ENCODE measurements at places on chromosomes 4 and X. TPM values are rescaled to one million over a fixed set of nuclear protein-coding genes. Genes with fewer than 3 reads are reported as not detected.

The RAP2C gene
- 20.0 TPM for total RNA-seq

The GSX2 gene
- not detected for total RNA-seq

The DRP2 gene
- total RNA-seq: not detected

The NIPAL1 gene
- 0.91 TPM for total RNA-seq

The NXF2 gene
- total RNA-seq: not detected

The EPHA5 gene
- total RNA-seq: not detected

GRCh38 chr4:25926462-25926861, 12.4 kb downstream of the SMIM20 start:
- no peak for DNase-seq
- no peak overlapping the region for H3K4me3 ChIP-seq
- H3K27ac ChIP-seq: no peak overlapping the region

- H3K27ac ChIP-seq: no peak overlapping the region
- no peaks in the 10 kb centered on the region for H3K27me3 ChIP-seq
- no peaks in the 10 kb centered on the region for H3K36me3 ChIP-seq
- DNase-seq: no peak
- no peaks in the 10 kb centered on the region for H3K4me1 ChIP-seq
These were observed 745.9 kb downstream of the RPA4 start for GRCh38 chrX:97629597-97629985.

DNA sequence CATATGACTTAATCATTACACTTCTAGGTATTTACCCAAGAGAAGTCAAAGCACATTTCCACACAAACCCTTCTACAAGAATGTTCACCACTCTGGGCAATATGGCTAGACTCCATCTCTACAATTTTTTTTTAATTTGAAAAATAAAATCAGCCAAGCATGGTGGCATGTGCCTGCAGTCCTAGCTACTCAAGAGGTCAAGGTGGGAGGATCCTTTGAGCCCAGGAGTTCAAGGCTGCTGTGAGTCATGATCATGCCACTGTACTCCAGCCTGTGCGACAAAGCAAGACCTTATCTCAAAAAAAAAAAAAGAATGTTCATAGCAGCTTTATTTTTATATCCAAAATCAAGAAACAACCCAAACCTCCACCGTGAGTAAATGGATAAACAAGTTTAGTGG, 70.3 kb upstream of the MBNL3 start:
- no peaks in the 10 kb centered on the region for H3K27me3 ChIP-seq
- H3K4me3 ChIP-seq: no peak overlapping the region
- H3K27ac ChIP-seq: no peak overlapping the region
- no peaks in the 10 kb centered on the region for H3K36me3 ChIP-seq
- no peaks in the 10 kb centered on the region for H3K4me1 ChIP-seq
- no peak for DNase-seq

- DNase-seq: no peak
- peaks cover 35% of the 10 kb centered on the region for H3K4me1 ChIP-seq
- H3K36me3 ChIP-seq: no peaks in the 10 kb centered on the region
- no peak overlapping the region for H3K27ac ChIP-seq
- no peaks in the 10 kb centered on the region for H3K27me3 ChIP-seq
These were observed 10.5 kb downstream of the ACSL1 start for GRCh38 chr4:184815046-184815877.

DNA sequence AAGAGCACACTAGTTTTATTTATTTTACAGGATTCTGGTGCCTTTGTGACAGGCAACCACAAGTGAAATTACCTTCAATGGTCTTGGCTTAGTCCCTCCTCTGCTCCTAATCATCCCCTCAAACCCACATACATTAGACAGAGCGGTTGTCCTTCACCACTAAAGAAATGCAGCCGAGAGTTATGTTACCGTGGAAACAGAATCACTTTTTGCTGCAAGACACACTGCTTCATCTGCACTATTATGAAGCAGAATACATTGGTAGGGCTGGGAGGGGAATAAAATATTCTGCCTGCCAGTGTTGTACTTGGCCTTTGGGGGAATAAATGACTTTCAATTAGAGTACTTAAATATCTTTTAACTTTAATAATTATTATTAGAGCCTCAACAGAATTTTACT, 75.2 kb downstream of the ARHGEF38 start:
- H3K27ac ChIP-seq: no peak overlapping the region
- H3K4me3 ChIP-seq: no peak overlapping the region
- H3K4me1 ChIP-seq: no peaks in the 10 kb centered on the region
- H3K27me3 ChIP-seq: no peaks in the 10 kb centered on the region

DNA sequence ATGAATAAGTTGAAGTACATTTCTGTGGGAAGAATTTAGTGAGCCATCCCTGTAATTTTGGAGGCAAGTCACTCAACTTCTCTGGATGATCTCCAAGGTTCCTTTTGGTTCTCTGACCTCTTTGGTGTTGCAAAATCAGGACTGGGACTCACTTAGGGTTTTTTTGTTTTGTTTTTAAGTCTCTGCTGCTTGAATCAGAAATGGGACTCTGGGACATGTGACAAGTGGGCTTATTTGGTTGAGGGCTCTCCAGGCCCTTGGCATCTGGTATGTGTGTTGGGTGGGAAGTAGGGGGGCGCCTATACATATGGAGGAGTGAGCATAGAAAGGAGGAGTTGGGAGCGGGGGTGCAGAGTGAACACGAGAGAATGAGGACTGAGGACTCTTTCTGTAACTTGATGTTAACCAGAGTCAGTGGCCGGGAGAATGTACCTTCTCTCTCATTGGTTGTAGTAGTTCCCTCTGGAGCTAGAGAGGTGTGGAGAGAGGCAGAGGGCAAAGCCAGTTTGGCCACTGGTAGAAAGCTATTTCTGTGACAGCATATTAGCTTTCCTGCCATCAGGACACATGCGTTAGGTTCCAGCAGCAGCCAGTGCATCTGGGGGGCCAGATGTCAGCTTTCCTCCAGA, 1.9 kb downstream of the ARHGAP10 start:
- H3K27ac ChIP-seq: no peak overlapping the region
- peaks cover 60% of the 10 kb centered on the region for H3K4me1 ChIP-seq
- H3K36me3 ChIP-seq: peaks cover 6% of the 10 kb centered on the region
- peak overlapping the region; percentile 91 for H3K4me3 ChIP-seq
- DNase-seq: no peak

- no peak overlapping the region for H3K4me3 ChIP-seq
- H3K4me1 ChIP-seq: no peaks in the 10 kb centered on the region
- H3K27ac ChIP-seq: no peak overlapping the region
- H3K27me3 ChIP-seq: no peaks in the 10 kb centered on the region
- peaks cover 11% of the 10 kb centered on the region for H3K36me3 ChIP-seq
These were observed 49.3 kb downstream of the MRPL1 start for GRCh38 chr4:77911842-77912450.

DNA sequence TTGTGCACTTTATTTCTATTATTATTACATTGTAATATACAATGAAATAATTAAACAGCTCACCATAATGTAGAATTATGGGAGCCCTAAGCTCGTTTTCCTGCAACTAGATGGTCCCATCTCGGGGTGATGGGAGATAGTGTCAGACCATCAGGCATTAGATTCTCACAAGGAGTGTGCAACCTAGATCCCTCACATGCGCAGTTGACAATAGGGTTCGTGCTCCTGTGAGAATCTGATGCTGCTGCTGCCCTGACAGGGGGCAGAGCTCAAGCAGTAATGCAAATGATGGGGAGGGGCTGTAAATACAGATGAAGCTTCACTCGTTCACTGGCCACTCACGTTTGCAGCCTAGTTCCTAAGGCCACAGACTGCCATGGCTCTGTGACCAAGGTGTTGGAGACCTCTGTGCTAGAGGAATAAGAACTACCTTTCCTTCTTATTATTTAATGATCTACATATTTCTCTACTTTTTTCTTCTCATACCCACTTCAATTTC, 492.9 kb upstream of the INTU start:
- H3K36me3 ChIP-seq: no peaks in the 10 kb centered on the region
- DNase-seq: no peak
- no peaks in the 10 kb centered on the region for H3K27me3 ChIP-seq
- H3K27ac ChIP-seq: no peak overlapping the region

DNA sequence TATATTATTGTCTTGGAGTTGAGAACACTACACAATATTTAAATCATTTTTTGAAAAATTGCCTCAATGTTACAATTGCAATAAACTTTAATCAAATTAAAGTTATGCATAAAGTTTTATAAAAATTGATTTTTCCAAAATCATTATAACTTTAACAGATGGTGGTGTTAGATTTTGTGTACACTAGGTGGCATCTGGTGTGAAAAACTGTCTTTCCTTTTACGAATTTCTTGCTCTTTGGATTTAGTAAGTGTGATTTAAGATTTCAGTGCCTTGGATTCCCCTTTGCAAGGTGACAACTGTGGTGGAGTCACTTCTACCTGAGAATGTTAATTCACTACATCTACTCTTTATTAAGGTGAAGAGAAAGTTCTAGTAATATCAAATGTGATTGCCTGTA, 91.6 kb downstream of the AREG start:
- no peaks in the 10 kb centered on the region for H3K27me3 ChIP-seq
- no peaks in the 10 kb centered on the region for H3K4me1 ChIP-seq
- no peaks in the 10 kb centered on the region for H3K36me3 ChIP-seq
- H3K4me3 ChIP-seq: no peak overlapping the region

DNA sequence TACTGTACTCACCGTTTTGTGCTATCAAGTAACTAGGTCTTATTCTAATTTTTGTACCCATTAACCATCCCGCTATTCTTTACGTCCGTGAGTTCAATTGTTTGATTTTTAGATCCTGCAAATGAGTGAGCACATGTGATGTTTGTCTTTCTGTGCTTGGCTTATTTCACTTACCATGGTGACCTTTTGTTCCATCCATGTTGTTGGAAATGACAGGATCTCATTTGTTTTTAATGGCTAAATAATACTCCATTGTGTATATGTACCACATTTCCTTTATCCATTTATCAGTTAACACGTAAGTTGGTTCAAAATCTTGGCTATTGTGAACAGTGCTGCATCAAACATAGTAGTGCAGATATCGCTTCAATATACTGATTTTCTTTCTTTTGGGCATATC, 48.3 kb downstream of the USP9X start:
- no peak overlapping the region for H3K4me3 ChIP-seq
- H3K27ac ChIP-seq: no peak overlapping the region
- no peak for DNase-seq
- no peaks in the 10 kb centered on the region for H3K4me1 ChIP-seq

DNA sequence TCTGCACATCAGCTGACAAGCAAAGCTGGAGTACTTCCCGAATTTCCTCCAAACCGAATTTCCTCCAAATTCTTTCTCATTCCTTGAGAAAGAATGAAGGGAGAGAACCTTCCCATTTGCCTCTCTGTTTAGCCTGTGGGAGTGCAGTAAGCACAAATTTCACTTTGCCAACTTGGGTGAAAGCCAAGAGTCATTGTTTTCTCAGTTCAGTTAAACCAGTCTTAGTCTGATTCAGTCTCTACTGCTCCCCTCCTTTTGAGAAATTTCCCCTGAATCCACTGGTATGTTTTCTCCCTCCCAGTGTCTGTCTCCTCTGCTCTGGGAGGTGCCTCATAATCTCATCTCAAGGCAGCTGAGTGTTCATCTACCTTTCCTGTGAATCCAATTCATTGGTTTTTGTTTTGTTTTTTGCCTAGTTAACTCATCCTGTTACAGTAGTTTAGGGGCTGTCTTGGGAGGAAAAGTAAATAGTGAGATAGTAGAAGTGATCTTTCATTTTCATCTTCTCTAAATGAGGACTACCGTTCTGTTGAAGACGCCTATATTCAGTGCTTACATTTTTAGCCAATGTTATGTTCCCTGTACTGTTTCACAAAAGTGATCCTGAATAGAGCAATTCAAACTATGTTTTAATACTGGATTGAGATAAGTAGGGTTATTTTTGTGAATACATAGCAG, 49.0 kb downstream of the SYTL5 start:
- H3K36me3 ChIP-seq: no peaks in the 10 kb centered on the region
- no peaks in the 10 kb centered on the region for H3K27me3 ChIP-seq
- H3K4me3 ChIP-seq: no peak overlapping the region
- peak overlapping the region; percentile 43 for H3K27ac ChIP-seq
- peaks cover 38% of the 10 kb centered on the region for H3K4me1 ChIP-seq
- no peak for DNase-seq

DNA sequence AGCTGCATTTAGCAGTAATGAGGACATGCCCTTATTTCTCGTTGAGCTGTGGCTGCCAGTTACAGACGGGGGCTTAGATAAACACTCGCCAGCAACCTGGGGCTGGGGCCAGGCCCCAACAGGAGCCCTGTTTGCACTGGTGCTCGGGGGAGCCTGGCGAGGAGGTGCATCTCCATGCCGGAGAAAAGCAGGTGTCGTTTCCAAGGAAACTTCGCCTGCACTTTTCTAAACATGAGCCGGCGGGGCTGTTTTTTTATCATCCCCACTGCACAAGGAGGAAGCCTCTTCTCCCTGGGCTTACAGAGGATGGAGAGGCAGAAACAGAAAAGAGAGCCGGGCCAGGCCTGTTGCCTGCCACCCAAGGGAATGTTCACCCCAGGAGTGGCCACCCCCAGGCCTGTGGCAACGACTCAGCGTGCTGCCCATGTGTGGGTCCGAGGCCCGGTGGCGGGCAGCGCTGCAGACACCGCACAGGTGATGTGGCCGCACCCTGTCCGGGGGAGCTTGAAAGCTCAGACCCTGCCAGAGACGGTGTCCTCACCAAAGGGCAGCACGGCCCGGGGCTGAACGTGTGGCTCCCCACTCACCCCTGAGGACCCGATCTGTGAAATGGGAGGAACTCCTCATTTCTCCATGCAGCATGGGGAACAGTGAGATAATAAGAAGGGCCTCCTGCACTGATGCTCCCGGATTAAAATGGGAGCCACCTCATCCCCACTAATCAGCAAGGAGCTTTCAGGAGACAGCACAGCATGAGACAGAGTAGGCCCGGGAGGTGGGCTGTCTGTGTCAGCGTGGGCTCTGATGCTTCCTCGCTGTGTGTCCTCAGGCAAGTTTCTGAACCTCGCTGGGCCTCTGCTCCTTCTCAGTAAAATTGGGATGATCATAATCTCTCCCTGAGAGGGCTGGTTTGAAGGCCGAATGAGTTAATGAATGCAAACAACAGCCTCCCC, 33.8 kb upstream of the ADRA2C start:
- H3K36me3 ChIP-seq: no peaks in the 10 kb centered on the region
- no peak overlapping the region for H3K27ac ChIP-seq
- no peak overlapping the region for H3K4me3 ChIP-seq
- DNase-seq: no peak
- H3K4me1 ChIP-seq: no peaks in the 10 kb centered on the region

- H3K36me3 ChIP-seq: no peaks in the 10 kb centered on the region
- H3K4me1 ChIP-seq: peaks cover 9% of the 10 kb centered on the region
- H3K27me3 ChIP-seq: no peaks in the 10 kb centered on the region
These were observed 97.7 kb upstream of the PTPN13 start for GRCh38 chr4:86496094-86497080.

DNA sequence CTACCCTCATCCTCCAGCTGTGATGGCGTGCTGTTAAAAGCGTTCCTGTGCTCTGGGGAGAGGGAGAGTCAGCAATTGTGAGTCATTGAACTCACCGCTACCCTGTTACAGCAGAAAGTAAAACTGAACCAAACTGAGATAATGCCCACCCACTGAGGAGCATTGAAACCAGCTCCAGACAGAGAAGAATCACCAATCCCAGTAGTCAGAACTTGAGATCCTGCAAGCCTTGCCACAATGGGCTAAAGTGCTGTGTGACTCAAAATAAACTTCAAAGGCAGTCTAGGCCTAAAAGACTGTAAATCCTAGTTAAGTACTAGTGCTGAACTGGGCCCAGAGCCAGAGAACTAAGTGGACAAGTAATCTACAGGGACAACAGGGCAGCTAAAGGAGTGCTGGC, 1394.2 kb upstream of the DIAPH2 start:
- no peaks in the 10 kb centered on the region for H3K27me3 ChIP-seq
- no peak for DNase-seq
- no peak overlapping the region for H3K27ac ChIP-seq

Measured in SJSA1 (cell line).